ENCODE measurements at places on chromosomes 7 and 10. TPM values are rescaled to one million over a fixed set of nuclear protein-coding genes. Genes with fewer than 3 reads are reported as not detected.

Gene HMX2
- total RNA-seq: not detected

Gene SORBS1
- total RNA-seq: 0.34 TPM

Gene ADIRF
- 63.6 TPM for total RNA-seq

Gene PRR15
- total RNA-seq: 4.4 TPM

Gene CC2D2B
- total RNA-seq: 0.14 TPM

Gene ADAP1
- total RNA-seq: 9.9 TPM

Gene LIPJ
- under 0.01 TPM for total RNA-seq

Gene PTTG1IP2
- total RNA-seq: not detected

Gene INHBA
- 8.5 TPM for total RNA-seq

Gene FKBP6
- not detected for total RNA-seq

Gene KDM7A
- 29.0 TPM for total RNA-seq

Gene BTBD16
- 0.07 TPM for total RNA-seq

Gene SPDYE3
- total RNA-seq: not detected

Gene NYAP1
- 0.64 TPM for total RNA-seq

Gene AASS
- 6.6 TPM for total RNA-seq

Gene SPAG6
- not detected for total RNA-seq
